ENCODE measurements at places on chromosomes 3 and 15. TPM values are rescaled to one million over a fixed set of nuclear protein-coding genes. Genes with fewer than 3 reads are reported as not detected.

Gene LRRIQ4
- 0.05 TPM for polyA plus RNA-seq

Gene SPTSSB
- polyA plus RNA-seq: not detected

Gene CD200R1
- polyA plus RNA-seq: 1.1 TPM

Gene WDR72
- not detected for polyA plus RNA-seq

Gene LMAN1L
- not detected for polyA plus RNA-seq

Gene MYZAP
- polyA plus RNA-seq: 0.08 TPM

Gene SST
- not detected for polyA plus RNA-seq

DNA sequence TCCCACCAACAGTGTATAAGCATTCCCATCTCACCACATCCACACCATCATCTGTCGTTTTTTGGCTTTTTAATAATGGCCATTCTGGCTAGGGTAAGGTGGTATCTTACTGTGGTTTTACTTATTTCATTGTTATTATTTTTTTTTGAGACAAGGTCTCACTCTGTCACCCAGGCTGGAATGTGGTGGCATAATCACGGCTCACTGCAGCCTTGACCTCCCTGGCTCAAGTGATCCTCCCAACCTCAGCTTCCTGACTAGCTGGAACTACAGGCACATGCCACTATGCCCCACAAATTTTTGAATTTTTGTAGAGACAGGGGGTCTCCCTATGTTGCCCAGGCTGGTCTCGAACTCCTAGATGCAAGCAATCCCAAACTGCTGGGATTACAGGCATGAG is 11.0 kb upstream of the CSRNP1 start:
- no peak overlapping the region for H3K27ac ChIP-seq
- no peak overlapping the region for H3K4me3 ChIP-seq
- no peaks in the 10 kb centered on the region for H3K27me3 ChIP-seq
- no peak for DNase-seq

DNA sequence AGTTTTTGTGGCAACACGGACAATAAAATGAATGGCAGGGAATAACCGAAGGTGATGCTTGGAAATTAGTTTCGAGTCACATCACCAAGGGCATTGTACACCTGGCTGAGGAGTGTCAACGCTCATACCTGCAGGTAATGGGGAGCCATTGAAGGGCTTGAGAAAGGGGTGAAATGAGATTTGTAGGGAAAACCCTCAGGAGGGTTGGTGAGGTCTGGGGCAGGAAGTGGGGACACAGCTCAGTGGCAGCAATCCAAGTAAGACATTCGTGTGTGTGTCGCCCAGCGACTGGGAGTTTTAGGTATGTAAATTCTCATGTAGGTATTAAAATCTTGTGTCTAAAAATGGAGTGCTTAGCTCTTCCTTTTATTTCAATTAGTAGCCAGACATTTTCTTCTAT is 14.3 kb downstream of the PARP14 start:
- H3K36me3 ChIP-seq: peaks cover 2% of the 10 kb centered on the region
- H3K27me3 ChIP-seq: no peaks in the 10 kb centered on the region
- H3K4me1 ChIP-seq: no peaks in the 10 kb centered on the region
- no peak overlapping the region for H3K27ac ChIP-seq
- H3K4me3 ChIP-seq: no peak overlapping the region

DNA sequence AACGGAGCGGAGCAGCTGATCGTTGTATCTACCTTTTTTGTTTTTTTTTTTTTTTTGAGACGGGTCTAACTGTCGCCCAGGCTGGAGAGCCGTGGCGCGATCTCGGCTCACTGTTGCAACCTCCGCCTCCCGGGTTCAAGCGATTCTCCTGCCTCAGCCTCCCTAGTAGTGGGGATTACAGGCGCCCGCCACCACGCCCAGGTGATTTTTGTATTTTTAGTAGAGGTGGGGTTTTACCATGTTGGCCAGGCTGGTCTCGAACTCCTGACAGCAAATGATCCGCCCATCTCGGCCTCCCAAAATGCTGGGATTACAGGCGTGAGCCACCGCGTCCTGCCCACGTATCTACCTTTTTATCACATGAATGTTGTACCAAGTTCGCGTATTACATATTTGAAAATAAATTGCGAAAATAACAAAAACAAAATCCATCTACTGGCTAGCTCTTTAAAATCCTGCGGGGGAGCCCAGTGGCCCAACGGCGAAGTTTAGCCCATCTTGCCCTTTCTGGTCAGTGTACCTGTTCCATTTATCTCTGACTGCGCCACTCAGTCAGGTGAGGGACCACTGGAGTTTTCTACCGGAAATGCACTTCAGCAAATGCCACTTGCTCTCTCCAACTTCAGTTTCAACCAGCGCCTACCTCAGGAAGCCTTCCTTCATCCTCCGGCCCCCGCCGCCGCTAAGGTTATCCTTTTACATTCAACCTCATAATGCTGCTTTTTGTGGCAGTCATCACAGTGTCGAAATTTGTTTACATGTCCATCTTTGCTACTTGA is 1.2 kb upstream of the EIF3J start:
- H3K27me3 ChIP-seq: no peaks in the 10 kb centered on the region
- peaks cover 1% of the 10 kb centered on the region for H3K36me3 ChIP-seq
- H3K4me3 ChIP-seq: peak overlapping the region; percentile 64
- DNase-seq: no peak
- H3K27ac ChIP-seq: peak overlapping the region; percentile 97

DNA sequence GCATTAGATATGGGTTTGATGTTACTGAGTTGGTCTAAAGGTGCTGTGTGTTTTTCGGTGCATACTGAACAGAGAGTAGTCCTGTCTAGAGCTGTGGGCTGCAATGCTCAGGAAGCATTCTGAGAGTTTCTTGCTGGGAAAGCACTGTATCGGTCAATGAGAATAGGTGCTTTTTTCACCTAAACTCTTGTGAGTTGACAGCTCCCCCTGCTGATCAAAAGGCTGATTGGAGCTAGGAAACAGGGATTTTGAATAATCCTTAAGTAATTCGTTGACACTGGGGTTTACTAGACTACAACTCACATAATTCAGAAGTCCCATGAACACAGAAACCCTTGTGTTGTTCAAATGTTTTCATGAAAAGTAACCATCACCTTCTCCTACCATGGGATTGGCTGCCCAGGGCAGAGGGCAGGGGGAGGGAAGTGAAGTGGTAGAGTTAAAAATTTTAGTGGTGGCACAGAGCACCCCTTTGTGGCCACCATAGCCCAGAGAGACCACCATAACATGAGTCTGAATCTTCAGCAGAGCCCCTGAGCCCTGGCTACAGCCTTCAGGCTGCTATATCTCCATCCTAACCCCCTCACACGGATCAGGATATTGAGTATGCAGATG is 13.0 kb upstream of the MANF start:
- DNase-seq: peak; percentile 62
- no peaks in the 10 kb centered on the region for H3K36me3 ChIP-seq
- peaks cover 4% of the 10 kb centered on the region for H3K27me3 ChIP-seq
- H3K27ac ChIP-seq: no peak overlapping the region

GRCh38 chr15:25778161-25778560 is 85.0 kb downstream of the ATP10A start:
- peaks cover 6% of the 10 kb centered on the region for H3K36me3 ChIP-seq
- H3K27ac ChIP-seq: peak overlapping the region; percentile 8
- H3K27me3 ChIP-seq: no peaks in the 10 kb centered on the region
- no peak for DNase-seq
- no peak overlapping the region for H3K4me3 ChIP-seq

DNA sequence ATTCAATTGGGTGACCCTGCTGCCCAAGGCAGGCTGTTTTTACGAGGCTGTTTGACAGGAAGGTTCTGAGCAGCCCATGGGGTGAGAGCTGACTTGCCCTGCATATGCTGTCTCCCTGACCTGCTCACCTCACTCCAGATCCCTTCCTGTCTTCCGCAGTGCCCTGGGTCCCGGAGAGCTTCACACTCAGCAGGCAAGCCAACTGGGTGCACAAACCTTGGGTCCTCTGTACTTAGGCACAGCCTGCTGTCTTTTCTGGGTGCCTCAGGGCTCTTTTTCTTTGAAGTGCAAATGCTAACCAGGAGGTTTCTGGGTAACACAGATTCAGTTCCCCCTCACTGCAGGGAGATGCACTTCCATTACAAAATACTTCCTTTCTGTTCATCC is 32.8 kb downstream of the ZXDC start:
- H3K27me3 ChIP-seq: no peaks in the 10 kb centered on the region
- no peak overlapping the region for H3K4me3 ChIP-seq
- H3K36me3 ChIP-seq: no peaks in the 10 kb centered on the region
- no peak for DNase-seq
- H3K4me1 ChIP-seq: peaks cover 5% of the 10 kb centered on the region
- no peak overlapping the region for H3K27ac ChIP-seq

GRCh38 chr15:80612118-80612823 is 82.8 kb upstream of the ABHD17C start:
- H3K4me3 ChIP-seq: no peak overlapping the region
- DNase-seq: no peak
- H3K4me1 ChIP-seq: peaks cover 8% of the 10 kb centered on the region
- no peaks in the 10 kb centered on the region for H3K27me3 ChIP-seq
- H3K36me3 ChIP-seq: no peaks in the 10 kb centered on the region
- no peak overlapping the region for H3K27ac ChIP-seq

- H3K36me3 ChIP-seq: no peaks in the 10 kb centered on the region
- H3K27ac ChIP-seq: no peak overlapping the region
- no peak for DNase-seq
- peaks cover 7% of the 10 kb centered on the region for H3K4me1 ChIP-seq
- H3K27me3 ChIP-seq: no peaks in the 10 kb centered on the region
Observed at GRCh38 chr15:40267670-40268069, 15.2 kb downstream of the ANKRD63 start.

DNA sequence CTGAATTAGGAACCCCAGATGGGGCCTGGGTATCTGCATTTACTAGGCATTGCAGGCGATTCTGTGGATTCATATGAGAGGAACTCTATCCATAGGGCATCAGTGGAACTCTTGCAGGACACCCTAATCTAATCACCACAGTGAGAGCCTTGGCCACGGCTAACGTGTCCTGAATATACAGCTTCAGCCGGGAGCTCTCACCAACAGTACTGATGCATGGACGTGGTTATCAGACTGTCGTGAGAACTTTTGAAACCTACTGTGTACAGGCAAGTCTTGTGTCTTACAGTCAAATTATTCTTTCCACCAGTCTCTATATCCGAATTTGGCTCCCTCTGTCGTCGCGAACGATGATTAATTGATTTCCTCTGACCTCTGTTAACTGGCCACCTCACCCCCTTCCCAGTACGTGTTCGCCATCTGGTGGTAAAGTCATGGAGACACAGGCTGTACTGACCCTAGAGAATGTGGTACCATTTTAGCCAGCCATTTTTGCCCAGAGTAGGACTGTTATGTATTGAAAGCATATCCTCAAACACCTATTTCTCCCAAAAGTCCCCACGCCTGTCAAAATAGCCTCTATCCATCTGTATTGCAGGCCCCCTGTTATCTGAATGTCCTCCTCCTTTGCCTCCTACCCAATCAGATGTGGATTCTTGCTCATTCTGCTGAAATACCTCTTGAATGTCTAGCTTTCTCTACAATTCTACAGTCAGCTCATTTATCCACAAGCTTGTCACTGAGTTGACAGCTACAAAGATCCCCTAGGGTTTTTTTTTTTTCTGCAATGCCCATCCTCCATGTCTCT is 39.7 kb downstream of the GLDN start:
- peak; percentile 81 for DNase-seq
- no peaks in the 10 kb centered on the region for H3K36me3 ChIP-seq
- H3K27me3 ChIP-seq: peaks cover 2% of the 10 kb centered on the region
- no peaks in the 10 kb centered on the region for H3K4me1 ChIP-seq

DNA sequence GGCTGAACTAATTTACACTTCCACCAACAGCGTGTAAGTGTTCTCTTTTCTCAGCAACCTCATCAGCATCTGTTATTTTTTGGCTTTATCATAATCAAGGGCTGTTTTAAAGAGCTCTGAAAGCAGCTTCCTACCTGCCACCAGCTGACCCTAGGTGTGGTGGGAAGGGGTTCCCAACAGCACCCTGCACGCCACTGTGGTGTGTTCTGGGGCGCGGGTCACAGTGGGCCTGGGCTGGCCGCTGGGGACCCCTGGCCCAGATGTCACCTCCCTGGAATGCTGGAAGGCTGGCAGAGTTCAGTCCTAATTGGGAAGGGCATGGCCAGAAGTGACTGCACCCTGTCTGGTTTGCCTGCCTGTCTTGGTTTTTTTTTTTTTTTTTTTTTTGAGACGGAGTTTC is 82.2 kb downstream of the ASB7 start:
- DNase-seq: no peak
- no peaks in the 10 kb centered on the region for H3K36me3 ChIP-seq

DNA sequence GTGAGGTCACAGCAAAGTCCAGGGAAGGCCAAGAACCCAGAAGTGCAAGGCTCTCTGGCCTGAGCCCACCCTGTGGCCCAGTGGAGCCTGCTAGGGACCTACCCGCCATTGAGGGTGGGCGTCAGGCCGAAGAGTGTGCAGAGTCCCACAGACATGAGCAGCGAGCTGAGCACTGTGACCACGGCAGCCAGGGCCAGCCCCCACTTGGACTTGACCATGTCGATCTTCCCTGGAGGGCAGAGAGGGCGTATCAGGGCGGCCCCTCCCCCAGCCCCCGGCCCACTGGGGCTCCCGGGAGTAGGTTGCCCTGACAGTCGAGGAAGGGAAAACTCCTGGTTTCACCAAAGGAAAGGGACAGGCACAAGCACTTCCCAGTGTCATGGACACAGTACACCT is 44.6 kb downstream of the PTPN23 start:
- no peaks in the 10 kb centered on the region for H3K27me3 ChIP-seq
- H3K4me3 ChIP-seq: no peak overlapping the region
- H3K36me3 ChIP-seq: peaks cover 4% of the 10 kb centered on the region
- H3K27ac ChIP-seq: no peak overlapping the region
- H3K4me1 ChIP-seq: no peaks in the 10 kb centered on the region

DNA sequence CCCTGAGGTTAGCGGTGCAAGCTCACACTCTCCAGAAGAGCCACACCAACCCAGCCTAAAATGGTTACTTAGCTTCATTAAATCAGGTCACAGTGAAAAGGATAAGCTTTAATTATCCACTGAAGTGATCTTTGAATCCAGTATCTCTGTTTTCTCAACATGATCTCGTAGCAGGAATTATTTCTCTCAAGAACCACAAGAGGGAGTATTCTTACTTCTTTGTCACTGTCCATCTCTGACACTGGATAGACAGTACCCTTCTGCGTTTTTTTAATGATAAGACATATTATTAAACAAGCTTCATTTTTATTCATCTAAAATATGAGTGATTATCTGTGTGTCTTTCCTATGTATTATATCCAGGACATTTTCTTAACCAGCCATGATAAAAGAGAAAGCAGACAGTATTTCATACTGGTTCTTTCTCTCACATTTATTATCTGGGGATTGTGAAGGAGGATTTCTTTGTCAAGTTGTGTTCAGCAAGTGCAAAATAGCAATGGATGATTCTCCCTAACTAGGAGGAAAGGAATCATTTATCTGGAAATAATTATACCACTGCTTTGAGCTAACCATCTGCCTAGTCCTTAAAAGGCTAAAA is 105.4 kb upstream of the CCDC54 start:
- DNase-seq: peak; percentile 40
- H3K27ac ChIP-seq: no peak overlapping the region
- H3K4me3 ChIP-seq: no peak overlapping the region
- no peaks in the 10 kb centered on the region for H3K4me1 ChIP-seq
- no peaks in the 10 kb centered on the region for H3K36me3 ChIP-seq

Data from fibroblast of lung (primary cell).